ENCODE measurements at places on chromosomes 6 and 20.

DNA sequence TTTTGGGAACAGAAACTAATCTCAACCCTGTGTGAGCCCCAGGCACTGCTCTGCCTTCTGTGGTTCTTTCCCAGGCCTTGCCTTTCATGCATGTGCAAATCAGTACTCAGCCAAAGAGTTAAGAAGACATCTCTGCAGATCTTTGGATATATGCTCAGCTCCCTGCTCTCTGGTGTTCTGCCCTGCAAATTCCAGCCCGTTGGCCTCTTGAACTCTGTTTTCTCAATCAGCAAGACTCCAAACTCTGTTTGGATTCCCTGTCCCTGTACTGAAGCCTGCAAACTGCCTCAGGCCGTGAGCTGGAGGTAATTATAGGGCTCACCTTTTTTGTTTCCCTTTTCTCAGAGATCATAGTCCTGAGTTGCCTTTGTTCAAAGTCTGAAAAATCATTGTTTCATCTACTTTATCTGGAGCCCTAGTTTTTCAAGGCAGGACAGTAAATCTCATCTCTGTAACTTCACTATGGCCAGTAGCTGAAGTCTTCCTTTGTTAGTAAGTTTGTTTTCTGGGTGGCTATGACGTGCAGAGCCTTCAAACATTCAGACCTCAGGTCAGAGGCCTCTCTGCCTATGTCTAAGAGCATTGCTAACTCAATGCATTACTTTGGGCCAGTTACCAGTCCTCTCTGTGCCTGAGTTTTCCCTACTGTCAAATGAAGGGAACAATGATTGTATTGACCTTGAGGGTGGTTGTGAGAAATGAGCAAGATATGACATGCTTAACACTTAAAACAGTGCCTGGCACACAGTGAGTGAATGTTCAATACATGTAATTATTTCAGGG, 15.9 kb upstream of the MDFI start:
- DNase-seq, result no peak

DNA sequence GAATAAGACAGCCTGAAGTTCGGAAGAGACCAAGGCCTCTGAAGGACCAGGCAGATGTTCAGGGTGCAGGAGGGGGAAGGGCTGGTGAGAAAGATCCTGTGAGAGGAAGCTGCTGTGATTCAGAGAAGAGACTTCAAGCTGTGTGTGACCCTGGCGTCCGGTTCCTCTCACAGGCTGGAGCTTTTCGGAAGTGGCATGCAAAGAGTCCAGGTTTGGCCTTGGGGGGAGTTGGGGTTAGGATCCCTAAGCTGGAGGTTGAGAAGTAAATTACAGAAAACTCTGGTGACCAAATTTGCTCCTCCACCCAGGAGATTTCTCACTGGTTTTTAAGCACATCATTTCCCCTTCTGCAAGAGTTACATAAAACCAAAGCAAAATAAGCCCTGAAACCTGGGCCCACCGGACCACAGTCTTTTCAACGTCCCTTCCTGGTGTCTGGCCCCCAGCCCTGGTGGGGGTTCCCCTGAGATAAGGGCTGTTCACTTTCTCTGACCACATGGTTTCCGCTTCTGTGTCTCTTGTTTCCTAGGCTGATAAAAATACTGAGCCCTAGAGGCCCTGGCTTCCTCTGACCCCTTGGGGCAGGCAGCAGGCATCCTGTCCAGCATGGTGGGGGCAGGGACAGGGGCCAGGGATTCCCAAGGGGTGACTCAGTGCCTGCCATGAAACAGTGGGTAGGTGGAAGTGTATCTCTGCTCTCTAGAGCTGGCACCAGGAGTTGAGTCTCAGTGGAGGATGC, 12.0 kb upstream of the LTA start:
- DNase-seq, result no peak

DNA sequence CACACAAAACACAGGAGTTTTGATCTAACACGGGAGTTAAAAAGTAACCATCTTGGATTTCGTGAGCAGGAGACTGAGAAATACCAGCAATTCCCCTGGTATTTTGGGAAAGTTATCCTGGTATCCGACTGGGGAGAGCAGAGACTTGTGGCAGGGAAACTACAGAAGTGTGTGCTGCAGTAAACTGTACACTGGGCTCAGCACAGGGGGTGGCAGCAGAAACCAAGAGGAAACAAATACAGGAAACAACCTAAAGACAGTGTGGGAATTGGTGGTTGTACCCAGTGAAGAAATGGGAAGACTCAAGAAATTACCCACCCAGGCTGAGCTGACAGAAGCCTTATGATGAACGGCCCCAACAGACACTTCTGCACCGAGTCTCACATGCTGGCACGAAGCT, 109.8 kb downstream of the CHD6 start:
- DNase-seq, result no peak

DNA sequence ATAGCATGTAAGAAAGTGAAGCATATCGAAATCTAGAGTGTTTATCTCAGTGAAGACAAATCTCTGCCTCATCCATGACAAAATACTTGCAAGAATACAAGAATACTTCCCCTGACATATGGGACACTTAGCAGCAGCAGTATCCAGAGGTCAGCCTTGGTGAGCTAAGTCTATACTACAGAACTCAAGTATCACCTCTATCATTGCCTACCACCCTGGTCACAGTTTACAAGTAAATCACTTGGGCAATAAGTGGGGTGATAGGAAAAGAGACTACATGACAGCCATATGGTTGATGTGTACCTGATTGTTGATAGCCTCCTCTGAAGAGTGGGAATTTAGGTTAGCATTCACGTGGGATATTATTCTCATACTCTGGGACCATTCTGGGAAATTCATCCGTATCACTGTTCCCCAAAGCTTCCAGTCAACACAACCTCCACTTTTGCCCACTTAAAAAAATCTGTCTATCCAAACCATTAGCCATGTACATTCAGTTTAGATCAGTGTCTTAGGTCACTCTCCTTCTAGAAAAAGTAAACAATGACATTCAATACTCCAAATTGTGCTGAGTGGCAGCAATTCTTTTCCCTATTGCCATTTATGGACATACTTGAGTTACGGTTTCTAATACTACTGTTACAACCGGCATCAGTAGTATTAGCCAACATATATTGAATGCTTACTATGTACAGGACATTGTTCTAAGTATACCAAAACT, 118.2 kb upstream of the PRSS16 start:
- DNase-seq, result no peak

GRCh38 chr6:137816133-137816579, 50.9 kb upstream of the TNFAIP3 start:
- no peak for DNase-seq

- DNase-seq, result no peak
Measured at GRCh38 chr6:160256445-160256844, 2.2 kb downstream of the SLC22A2 start.

- DNase-seq, result no peak
Measured at GRCh38 chr20:62589720-62590119, 52.6 kb upstream of the SLCO4A1 start.

DNA sequence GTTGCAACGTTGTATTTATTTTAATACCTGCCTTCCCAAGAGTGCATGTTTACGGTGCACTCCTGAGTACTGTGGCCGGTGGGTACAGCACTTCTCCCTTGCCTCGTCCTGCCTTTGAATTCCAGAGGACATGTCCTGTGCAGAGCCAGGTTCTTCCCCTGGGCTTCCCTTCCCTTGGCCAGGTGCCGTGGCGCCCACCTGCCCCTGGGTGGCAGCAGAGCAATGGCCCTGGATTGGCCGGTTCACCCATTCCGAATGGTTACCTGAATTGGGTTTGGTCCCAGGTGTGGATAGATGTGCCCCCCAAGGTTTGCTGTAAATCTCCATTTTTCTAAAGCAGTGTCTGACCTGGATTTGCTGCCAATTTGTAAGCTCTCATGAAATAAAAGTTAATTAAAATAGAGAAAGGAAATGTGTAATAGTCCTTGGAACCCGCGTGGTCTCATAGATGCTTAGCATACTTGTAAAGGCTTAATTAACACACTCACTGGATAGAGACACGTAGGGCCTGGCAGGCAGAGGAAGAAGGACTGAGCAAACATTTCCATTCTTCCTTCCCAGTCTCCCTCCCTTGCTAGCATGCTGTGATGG, 40.6 kb downstream of the DTD1 start:
- DNase-seq, result no peak

GRCh38 chr20:14264869-14265268, 72.5 kb downstream of the FLRT3 start:
- no peak for DNase-seq

- DNase-seq, result no peak
Measured at GRCh38 chr20:12316794-12317193, 399.1 kb downstream of the BTBD3 start.

GRCh38 chr20:35369804-35370203, 42.0 kb downstream of the UQCC1 start:
- no peak for DNase-seq

- DNase-seq, result no peak
Measured at GRCh38 chr20:39264506-39265172, 302.5 kb downstream of the DHX35 start.

- DNase-seq, result no peak
Measured at GRCh38 chr6:154783229-154783628, 50.0 kb downstream of the SCAF8 start.

- no peak for DNase-seq
Measured at GRCh38 chr20:38165089-38165965, at the start of gene TGM2. TGM2 (minus strand) TSS chr20:38165270; CDS start chr20:38165198, 72 bp downstream.

GRCh38 chr6:90178384-90178855, 118.2 kb downstream of the BACH2 start:
- no peak for DNase-seq

DNA sequence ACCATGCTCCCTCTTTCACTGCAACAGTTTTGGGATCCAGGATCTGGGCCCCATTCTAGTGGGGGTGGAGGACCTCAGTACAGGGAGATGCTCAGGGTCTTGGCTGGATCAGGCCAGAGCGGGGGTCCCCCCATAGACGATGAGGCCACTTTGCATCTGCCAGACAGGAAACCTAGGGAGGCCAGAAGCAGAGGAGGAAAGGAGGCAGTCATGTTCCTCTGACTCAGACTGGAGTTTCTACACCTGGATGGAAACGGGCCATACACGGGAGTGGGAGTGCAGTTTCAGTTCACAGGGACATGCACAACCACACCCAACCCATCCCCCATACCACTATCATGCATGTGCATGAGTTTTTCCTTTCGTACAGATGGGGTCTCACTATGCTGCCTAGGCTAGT, 3.6 kb upstream of the EMILIN3 start:
- no peak for DNase-seq

- DNase-seq, result no peak
Measured at GRCh38 chr6:56193846-56194245, 53.5 kb downstream of the COL21A1 start.

- DNase-seq, result no peak
Measured at GRCh38 chr6:166341977-166342348, 382 bp downstream of the SFT2D1 start.

DNA sequence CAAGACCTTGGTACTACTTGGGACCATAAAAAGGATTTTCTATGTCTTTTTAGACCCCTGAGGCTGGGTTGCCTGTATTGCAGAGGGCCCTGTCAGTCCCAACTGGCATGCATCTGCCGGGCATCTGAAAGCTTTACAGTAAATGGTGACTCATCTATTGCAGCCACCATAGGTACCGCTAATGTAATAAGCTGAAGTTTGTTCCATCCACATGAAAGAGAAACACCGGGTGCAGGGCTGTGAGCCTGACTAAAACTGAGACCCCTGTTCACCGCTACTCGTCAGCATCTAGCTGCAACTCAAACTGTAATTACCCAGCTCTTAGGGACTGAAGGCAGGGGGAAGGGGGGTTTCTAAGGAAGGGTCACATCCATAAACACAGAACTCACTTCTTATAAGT, 49.5 kb downstream of the TRERF1 start:
- DNase-seq, result peak; percentile 20

DNA sequence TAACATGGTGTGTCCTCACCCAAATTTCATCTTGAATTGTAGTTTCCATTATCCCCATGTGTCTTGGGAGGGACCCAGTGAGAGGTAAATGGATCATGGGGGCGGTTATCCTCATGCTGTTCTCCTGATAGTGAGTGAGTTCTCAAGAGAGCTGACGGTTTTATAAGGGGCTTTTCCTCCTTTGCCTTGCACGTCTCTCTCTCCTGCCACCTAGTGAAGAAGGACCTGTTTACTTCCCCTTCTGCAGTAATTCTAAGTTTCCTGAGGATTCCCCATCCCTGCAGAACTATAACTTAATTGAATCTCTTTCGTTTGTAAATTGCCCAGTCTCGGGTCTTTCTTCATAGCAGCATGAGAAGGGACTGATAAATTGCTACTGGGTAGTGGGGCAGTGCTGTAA, 789.3 kb downstream of the FRK start:
- no peak for DNase-seq

GRCh38 chr6:38155144-38155543, 335.6 kb downstream of the ZFAND3 start:
- DNase-seq, result no peak

DNA sequence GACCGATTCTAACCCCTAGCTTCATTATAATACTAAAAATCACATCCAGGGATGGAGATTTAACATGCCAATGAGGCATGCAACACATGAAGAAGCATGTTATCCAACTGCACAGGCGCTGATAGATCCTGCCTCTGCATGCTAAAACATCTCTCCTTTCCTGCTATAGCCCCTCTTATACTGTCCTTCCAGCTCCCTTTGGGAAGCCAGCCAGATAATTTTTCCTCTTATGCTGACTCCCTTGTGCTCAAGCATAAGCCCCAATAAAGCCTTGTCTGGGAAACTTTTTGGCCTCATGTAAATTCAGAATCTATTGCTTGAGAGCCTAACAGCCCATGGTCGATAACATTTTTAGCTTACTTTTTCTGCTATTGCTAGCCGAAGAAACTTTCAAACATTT, 404.3 kb downstream of the EPM2A start:
- DNase-seq, result no peak

DNA sequence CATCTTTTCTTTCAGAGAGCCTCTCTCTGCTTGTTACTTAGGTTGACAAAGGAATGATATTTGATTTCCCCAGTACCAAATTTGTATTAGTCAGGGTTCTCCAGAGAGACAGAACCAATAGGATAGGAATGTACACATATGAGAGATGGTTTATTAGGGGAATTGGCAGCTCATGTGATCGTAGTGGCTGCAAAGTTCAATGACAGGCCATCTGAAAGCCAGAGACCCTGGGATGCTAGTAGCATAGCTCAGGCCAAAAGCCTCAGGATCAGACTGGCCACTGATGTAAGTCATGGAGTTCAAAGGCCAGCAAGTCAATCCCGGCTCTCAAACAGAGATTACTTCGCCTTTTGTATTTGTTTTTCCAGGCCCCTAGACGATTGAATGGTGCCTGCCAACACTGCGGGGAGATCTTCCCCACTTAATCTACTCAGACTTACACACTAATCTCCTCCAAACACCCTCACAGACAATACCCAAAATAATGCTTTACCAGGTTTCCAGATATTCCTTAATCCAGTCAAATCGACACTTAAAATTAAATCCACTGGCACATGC, 215.5 kb downstream of the ALDH8A1 start:
- no peak for DNase-seq

Measured in activated CD8-positive, alpha-beta memory T cell treated with anti-CD3 and anti-CD28 coated beads for 4 hours (primary cell).